ENCODE measurements at places on chromosomes 2 and 18.

GRCh38 chr2:583666-584065 is 93.5 kb downstream of the TMEM18 start:
- DNase-seq, result no peak

DNA sequence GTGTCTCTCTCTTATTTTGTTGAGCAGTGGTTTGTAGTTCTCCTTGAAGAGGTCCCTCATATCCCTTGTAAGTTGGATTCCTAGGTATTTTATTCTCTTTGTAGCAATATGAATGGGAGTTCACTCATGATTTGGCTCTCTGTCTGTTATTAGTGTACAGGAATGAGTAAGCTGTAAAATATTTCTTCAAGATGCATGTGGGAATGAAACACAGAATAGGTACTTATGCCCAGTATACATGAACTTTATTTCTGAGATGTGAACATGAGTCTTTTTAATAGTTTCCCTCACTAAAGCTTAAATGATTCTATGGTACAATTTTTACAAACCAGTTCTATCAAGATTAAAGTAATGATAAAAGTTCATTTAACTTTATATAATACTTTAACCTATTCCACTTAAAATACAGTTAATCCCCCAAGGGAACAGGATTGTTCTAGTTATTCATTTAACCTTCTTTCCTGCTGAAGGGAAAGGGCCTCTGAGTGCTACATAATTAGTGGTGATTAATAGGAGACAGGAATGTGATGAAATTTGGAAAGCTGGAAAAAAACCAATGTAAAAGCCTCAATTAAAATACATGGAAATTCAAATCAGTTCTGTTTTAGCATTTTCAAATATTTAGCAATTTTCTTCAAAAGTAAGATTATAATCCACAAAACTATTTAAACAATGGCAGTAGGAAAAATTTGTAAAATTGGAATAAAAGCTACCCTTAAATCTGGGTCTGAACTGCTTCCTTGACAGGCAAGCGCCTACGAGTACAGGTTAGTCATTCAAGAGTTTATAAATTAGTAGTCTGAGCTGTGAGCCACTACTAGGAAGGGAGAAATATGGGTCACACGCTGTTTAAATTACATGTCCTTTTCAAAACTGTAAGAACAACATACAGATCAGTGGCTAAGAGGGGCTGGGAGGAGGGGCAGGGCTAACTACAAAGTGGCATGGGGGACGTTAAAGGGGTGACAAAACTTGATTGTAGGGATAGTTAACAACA is 28.9 kb downstream of the SPIRE1 start:
- DNase-seq, result peak; percentile 42

DNA sequence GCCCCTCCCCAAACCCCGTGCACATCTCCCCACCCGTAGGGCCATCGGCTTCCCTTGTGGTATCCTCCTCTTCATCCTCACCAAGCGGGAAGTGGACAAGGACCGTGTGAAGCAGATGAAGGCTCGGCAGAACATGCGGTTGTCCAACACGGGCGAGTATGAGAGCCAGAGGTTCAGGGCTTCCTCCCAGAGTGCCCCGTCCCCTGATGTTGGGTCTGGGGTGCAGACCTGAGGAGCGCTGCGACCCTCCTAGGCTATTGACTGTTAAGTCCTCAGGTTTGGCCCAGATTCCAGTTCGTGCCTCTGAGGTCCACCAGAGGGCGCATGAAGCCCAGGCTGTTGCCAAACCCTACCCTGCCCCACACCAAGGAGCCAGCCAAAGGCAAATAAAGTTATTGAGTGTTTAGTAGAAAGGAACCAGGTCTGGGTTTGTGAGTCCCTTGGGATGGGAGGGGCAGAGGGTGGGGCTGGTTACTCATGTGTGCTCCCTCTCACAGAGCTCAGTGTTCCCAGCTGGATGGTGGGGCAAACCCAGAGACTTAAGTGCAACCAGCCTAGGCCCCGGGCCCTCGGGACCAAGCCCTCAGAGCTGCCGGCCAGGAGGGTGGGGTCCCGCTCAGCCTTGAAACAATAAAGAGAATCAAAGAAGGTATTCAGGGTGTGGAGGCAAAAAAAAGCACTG is 2.4 kb downstream of the PNKD start:
- peak; percentile 83 for DNase-seq

DNA sequence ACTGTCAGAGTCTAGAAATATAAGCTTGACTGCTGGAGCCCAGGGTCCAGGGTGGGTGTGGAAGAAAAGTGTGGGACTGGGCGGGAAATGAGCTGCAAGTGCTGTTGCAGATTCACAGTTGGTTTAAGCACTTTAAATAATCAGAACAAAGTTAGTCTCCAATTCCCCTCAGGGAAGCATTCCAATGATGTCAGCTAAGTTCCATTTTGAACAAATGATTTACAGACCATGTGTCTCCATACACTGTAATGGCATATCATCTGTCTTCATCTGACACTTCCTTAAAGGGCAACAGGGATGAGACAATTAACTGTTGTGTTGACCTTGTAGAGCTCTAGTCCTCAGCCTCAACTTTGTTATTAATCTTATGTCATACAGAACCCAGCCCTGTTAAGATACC is 31.5 kb upstream of the REG3A start:
- DNase-seq, result no peak
